Activated T-helper 1 cell treated with anti-CD3 and anti-CD28 coated beads, Interleukin-12 subunit alpha, Interleukin-12 subunit beta, Interleukin-2, Interleukin-4 antibody, amounts not matched to agents 30 ng/mL and 10 ng/mL and 1 ng/mL, durations not matched to agents 14 hours and 24 hours and 36 hours (primary cell): ENCODE measurements at places on chromosomes 4 and X. TPM values are rescaled to one million over a fixed set of nuclear protein-coding genes. Genes with fewer than 3 reads are reported as not detected.

- H3K27me3 ChIP-seq: peaks cover 4% of the 10 kb centered on the region
- peaks cover 6% of the 10 kb centered on the region for H3K4me1 ChIP-seq
- no peak overlapping the region for H3K27ac ChIP-seq
- no peak for DNase-seq
- no peaks in the 10 kb centered on the region for H3K36me3 ChIP-seq
- H3K4me3 ChIP-seq: no peak overlapping the region
Observed at GRCh38 chr4:99634742-99635360, 22.8 kb downstream of the C4orf54 start.

- H3K27ac ChIP-seq: no peak overlapping the region
- no peaks in the 10 kb centered on the region for H3K4me1 ChIP-seq
- H3K27me3 ChIP-seq: peaks cover 4% of the 10 kb centered on the region
- no peak for DNase-seq
- H3K4me3 ChIP-seq: no peak overlapping the region
Observed at GRCh38 chr4:41414412-41414779, 123.6 kb upstream of the LIMCH1 start.

DNA sequence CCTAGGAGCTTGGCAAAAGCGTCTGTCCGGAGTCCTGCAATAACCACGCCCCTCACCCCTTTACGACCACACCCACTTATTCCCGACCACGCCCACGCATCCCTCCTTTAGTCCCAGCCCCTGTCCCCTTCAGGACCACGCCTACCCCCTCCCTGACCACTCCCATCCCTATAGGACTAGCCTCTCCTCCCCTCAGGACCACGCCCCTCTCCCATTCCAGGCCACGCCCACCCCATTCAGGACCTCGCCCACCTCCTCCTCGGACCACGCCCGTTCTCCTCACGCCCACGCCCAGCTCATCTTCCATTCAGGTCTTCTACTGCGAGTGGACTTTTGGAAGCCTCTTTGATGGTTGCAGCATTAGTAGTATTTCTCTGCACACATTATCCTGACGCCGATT is 131.2 kb upstream of the STX18 start:
- H3K36me3 ChIP-seq: no peaks in the 10 kb centered on the region
- H3K4me1 ChIP-seq: no peaks in the 10 kb centered on the region
- no peak overlapping the region for H3K4me3 ChIP-seq
- no peak for DNase-seq

DNA sequence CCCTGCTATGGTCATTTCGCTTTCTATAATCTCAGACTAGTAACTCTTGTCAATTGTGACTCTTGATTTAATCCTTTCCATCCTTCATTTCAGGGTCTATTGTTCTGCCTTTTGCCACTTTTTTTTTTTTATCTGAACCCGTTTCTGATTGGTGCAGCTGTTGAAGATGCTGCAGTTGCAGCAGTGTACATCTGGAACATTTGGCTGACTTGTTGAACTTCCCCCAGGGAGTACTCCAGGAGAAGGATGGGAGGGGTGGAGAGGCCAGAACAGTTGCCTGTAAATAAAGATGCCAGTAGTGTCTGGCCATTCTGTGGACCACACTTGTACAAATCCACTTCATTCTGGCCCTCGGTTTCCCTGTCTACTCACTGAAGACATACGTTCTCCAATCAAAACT is 1.0 kb upstream of the EDA start:
- peaks cover 11% of the 10 kb centered on the region for H3K4me1 ChIP-seq
- no peak overlapping the region for H3K4me3 ChIP-seq
- DNase-seq: no peak
- H3K27me3 ChIP-seq: peaks cover 16% of the 10 kb centered on the region
- peaks cover 1% of the 10 kb centered on the region for H3K36me3 ChIP-seq

GRCh38 chrX:15903186-15903681 is 48.6 kb upstream of the AP1S2 start:
- no peaks in the 10 kb centered on the region for H3K4me1 ChIP-seq
- H3K36me3 ChIP-seq: no peaks in the 10 kb centered on the region
- no peak overlapping the region for H3K27ac ChIP-seq
- no peak overlapping the region for H3K4me3 ChIP-seq
- no peak for DNase-seq

DNA sequence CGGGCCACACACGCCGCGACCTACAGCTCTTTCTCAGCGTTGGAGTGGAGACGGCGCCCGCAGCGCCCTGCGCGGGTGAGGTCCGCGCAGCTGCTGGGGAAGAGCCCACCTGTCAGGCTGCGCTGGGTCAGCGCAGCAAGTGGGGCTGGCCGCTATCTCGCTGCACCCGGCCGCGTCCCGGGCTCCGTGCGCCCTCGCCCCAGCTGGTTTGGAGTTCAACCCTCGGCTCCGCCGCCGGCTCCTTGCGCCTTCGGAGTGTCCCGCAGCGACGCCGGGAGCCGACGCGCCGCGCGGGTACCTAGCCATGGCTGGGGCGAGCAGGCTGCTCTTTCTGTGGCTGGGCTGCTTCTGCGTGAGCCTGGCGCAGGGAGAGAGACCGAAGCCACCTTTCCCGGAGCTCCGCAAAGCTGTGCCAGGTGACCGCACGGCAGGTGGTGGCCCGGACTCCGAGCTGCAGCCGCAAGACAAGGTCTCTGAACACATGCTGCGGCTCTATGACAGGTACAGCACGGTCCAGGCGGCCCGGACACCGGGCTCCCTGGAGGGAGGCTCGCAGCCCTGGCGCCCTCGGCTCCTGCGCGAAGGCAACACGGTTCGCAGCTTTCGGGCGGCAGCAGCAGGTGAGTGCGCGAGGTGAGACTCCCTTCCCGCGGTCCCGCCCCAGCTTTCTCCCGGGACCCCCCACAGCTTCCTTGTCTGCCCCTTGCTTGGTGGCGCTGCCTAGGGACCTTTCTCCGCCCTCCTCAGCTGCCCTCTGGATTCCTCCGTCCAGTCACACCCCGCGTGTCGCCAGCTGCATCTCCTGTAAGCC is 678 bp downstream of the BMP3 start:
- peaks cover 60% of the 10 kb centered on the region for H3K27me3 ChIP-seq
- no peaks in the 10 kb centered on the region for H3K36me3 ChIP-seq
- H3K4me1 ChIP-seq: peaks cover 5% of the 10 kb centered on the region
- DNase-seq: no peak

DNA sequence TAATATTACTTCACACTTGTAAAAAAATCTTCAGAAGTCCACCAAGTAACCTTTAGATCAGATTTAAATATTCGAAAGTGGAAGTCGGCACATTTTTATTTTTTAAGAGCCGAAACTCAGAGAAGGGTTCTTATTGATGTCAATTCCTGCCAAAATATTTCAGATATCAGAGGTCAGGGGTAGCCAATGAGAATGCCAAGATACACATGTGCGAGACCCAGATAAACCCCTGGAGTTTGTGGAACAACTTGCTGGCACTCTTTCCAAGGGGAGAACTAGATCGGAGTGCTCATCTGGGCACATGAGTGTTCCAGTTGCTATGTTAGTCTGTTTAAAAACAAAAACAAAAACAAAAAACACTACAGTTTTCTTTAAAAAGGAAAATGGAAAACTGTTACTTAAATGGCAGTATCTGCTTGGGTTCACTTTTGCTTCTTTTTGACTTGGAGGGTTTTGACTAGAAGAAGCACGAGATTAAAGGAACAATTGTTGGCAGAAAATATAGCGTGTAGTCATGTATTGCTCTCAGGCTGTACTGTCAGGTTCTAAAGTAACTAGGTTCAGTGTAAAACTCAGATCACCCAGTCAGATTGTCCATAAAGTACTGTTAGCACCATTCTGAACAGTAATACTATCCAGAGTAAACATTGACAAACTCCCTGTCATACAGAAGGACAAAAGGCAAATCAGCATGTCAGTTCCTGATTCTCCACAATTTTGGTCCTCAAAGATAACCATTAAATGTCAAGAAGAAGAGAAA is 188.0 kb upstream of the PACRGL start:
- no peak overlapping the region for H3K4me3 ChIP-seq
- DNase-seq: no peak
- H3K4me1 ChIP-seq: no peaks in the 10 kb centered on the region
- H3K36me3 ChIP-seq: no peaks in the 10 kb centered on the region
- no peaks in the 10 kb centered on the region for H3K27me3 ChIP-seq

DNA sequence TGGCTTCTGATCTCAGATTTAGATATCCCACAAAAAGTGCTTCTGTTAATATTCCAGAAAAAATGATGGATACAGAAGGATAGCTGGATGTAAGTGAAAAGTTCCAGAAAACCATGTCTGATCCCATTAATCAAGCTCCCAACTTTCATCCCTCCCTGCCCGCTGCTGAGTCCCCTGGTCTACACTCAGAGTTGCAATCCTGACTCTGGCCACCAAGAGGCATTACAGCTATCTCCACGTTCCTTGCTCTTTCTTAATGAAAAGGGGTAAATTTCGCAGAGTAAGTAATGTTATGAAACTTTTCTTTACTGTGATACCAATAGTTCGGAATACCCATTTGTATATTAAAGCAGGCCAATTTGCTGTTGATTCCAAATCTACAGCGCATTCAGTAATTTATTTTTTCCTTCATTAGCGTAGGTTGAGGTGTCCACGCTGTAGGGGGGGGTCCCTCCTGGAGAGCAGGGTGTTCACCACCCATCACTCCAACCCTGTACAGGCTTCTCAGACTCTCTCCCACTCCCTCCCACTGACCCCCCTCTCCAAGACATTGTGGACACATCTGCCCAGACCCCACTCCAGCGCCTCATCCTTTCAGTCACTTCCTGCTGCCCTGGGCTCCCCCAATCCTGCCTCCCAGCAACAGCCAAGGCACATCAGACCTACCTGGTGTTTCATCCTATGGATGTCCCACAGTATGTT is 55.1 kb downstream of the RAB40A start:
- peaks cover 9% of the 10 kb centered on the region for H3K27me3 ChIP-seq
- H3K4me3 ChIP-seq: peak overlapping the region; percentile 93
- no peak for DNase-seq
- peak overlapping the region; percentile 58 for H3K27ac ChIP-seq
- peaks cover 22% of the 10 kb centered on the region for H3K4me1 ChIP-seq

- H3K27me3 ChIP-seq: no peaks in the 10 kb centered on the region
- no peak for DNase-seq
- no peak overlapping the region for H3K4me3 ChIP-seq
- H3K27ac ChIP-seq: no peak overlapping the region
- peaks cover 8% of the 10 kb centered on the region for H3K36me3 ChIP-seq
Observed at GRCh38 chr4:79927931-79928330, 145.1 kb downstream of the ANTXR2 start.

GRCh38 chrX:29012867-29013266 is 425.6 kb downstream of the IL1RAPL1 start:
- no peaks in the 10 kb centered on the region for H3K36me3 ChIP-seq
- H3K4me3 ChIP-seq: no peak overlapping the region
- DNase-seq: no peak
- no peaks in the 10 kb centered on the region for H3K27me3 ChIP-seq

DNA sequence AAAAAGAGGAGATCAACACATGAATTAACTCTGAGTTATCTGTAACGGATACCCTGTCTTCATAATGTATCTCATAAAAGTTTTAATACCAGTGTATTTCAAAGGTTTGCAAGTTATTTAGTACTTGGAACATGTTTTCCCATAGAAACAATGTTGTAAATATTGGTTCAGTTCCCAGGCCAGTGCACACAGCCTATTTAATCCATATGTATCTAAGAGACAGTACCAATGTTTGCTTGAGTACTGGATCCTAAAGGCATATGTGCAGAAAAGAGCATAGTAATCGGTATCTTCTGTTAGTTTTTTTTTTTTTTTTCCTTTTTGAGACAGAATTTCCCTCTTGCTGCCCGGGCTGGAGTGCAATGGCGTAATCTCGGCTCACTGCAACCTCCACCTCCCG is 46.1 kb downstream of the SLIT2 start:
- H3K27ac ChIP-seq: no peak overlapping the region
- H3K36me3 ChIP-seq: no peaks in the 10 kb centered on the region
- no peak overlapping the region for H3K4me3 ChIP-seq
- DNase-seq: no peak
- H3K4me1 ChIP-seq: no peaks in the 10 kb centered on the region
- H3K27me3 ChIP-seq: no peaks in the 10 kb centered on the region

The ABCB7 gene
- total RNA-seq: 37.4 and 38.1 TPM in 2 replicates

The RRH gene
- total RNA-seq: 0.13 TPM in 1 of 2 replicates, not detected in the other

The NEUROG2 gene
- 0.18 TPM in 1 of 2 replicates, not detected in the other for total RNA-seq

The SUPT20HL2 gene
- total RNA-seq: not detected in 2 replicates

The PTCHD1 gene
- total RNA-seq: not detected in 2 replicates

The PPP1R3F gene
- total RNA-seq: 6.5 and 6.9 TPM in 2 replicates
